ENCODE measurements at places on chromosomes 6 and 20. TPM values are rescaled to one million over a fixed set of nuclear protein-coding genes. Genes with fewer than 3 reads are reported as not detected.

The RIMS1 gene
- 4.0 TPM for total RNA-seq

- H3K4me1 ChIP-seq: peaks cover 16% of the 10 kb centered on the region
- no peak overlapping the region for H3K4me3 ChIP-seq
- peaks cover 5% of the 10 kb centered on the region for H3K36me3 ChIP-seq
Observed at GRCh38 chr6:10719296-10719963, 3.4 kb upstream of the TMEM14C start.

- no peak overlapping the region for H3K4me3 ChIP-seq
- H3K27ac ChIP-seq: no peak overlapping the region
- H3K4me1 ChIP-seq: peaks cover 8% of the 10 kb centered on the region
- H3K36me3 ChIP-seq: no peaks in the 10 kb centered on the region
Observed at GRCh38 chr6:149935246-149935645, 6.6 kb upstream of the ULBP2 start.

DNA sequence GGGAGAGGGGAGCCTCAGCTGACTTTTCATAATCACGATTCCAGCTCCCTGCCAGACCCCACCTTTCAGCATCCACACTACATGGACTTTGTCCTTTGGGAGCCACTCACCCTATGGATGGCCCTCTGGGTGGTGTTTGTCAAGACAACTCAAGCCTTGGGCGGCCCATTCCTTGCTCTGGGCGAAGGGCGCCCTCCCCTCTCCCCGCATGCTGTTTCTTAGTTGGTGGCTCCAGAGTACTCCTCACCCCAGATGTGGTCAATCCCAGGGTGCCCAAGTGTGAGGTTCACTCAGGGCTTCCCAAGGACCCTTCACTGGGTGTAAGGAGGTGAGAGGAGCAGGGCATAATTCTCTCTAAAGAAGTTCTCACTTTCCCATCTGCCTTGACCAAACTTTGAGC, 710.0 kb downstream of the QKI start:
- no peaks in the 10 kb centered on the region for H3K36me3 ChIP-seq
- no peak overlapping the region for H3K4me3 ChIP-seq
- no peaks in the 10 kb centered on the region for H3K27me3 ChIP-seq
- H3K27ac ChIP-seq: no peak overlapping the region
- DNase-seq: no peak

GRCh38 chr6:24659561-24659960, 7.1 kb downstream of the TDP2 start:
- peak; percentile 30 for DNase-seq
- no peak overlapping the region for H3K4me3 ChIP-seq
- H3K4me1 ChIP-seq: peaks cover 12% of the 10 kb centered on the region
- no peaks in the 10 kb centered on the region for H3K27me3 ChIP-seq

DNA sequence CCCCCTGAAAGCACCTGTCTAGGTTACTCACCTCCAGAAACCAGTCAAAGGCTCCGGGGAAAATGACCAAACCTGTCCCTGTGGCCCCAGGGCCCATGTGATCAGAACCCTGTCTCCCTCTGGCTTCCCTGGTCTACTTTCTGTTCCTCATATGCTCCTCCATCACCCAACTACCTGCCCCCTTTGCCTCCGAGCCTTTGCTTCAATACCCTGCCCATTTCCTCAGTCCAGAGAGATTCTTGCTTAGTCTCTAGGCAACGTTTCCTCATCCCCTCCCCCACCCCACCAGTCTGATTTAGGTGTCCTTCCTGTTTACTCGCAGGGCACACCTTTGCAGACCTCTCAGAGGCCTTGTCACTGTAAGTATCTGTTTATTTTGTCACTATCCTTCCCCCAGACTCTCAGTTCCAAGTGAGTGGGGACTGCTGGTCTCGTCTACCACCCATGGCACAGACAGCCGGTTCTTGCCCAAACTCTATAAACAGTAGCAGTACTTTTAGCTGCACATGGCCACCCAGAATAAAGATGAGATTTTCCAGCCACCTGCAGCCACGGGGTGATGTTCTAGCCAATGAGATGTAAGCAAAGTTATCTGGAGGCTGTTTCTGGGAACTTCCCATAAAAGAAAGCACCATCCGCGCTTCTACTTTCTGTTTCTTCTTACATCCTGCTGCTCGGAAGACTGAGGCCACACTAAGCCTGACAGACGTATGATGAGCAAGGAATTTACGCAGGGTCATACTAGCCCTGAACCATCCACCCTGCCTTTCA, 13.3 kb downstream of the ELOVL5 start:
- H3K27me3 ChIP-seq: no peaks in the 10 kb centered on the region
- DNase-seq: peak; percentile 60
- peak overlapping the region; percentile 41 for H3K4me3 ChIP-seq
- no peaks in the 10 kb centered on the region for H3K36me3 ChIP-seq
- peaks cover 38% of the 10 kb centered on the region for H3K4me1 ChIP-seq
- peak overlapping the region; percentile 75 for H3K27ac ChIP-seq

The TXLNB gene
- total RNA-seq: 0.28 TPM

GRCh38 chr20:56688106-56688505, 59.0 kb downstream of the TFAP2C start:
- H3K4me3 ChIP-seq: no peak overlapping the region
- peaks cover 22% of the 10 kb centered on the region for H3K4me1 ChIP-seq
- DNase-seq: no peak
- H3K27me3 ChIP-seq: no peaks in the 10 kb centered on the region
- H3K36me3 ChIP-seq: no peaks in the 10 kb centered on the region

The PTCHD4 gene
- 0.31 TPM for total RNA-seq

The PACSIN1 gene
- total RNA-seq: 6.2 TPM

DNA sequence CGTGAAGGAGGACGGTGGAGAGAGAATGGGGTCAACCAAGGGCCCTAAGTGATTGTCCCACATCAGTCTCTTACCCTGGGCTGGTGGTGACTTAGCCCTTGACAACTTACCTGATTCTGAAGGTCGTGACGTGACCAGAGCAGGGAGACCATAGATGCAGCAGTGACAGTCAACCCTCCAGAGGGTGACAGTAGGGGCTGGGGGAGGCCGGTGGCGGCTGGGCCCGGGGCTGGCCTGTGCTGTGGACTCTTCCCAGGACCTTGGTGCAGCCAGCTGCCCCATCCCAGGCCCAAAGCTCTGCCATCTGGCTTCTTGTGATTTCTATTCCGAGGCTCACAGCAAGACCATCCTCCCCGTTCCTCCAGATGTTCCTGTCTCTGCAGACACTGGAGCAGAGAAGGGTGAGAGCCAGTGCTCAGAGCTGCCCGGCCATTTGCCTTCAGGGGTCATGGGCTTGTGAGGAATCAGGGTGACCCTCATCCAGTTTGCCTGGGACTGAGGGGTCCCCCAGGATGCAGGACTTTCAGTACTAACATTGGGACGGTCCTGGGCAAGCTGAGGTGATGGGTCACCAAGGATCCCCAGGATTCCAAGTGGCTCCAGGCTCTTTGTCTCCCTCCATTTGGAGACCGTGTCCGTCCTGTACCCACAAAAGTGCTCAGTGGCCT, 36.0 kb downstream of the SUMO4 start:
- no peak for DNase-seq
- no peaks in the 10 kb centered on the region for H3K27me3 ChIP-seq
- H3K4me3 ChIP-seq: no peak overlapping the region

DNA sequence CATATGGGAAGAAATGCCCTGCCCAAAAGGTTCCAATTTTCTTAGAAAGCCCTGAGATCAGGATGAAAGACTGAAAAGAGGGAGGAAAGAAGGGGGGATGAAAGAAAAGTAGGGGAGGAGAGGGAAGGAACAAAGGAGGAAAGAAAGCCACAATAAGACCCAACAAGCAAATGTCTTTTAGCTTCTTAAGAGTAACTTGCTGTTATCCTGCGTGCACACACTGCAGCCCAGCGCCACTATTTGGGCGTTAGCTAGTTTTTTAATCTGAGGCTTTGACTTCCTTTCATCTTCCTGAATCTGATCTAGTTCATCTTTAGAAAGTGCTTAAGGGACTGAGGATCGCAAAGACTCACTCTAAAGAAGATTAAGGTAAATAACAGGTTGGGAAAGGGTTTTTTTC, 77.4 kb upstream of the HDDC2 start:
- no peaks in the 10 kb centered on the region for H3K27me3 ChIP-seq
- H3K4me3 ChIP-seq: no peak overlapping the region
- no peak overlapping the region for H3K27ac ChIP-seq
- no peaks in the 10 kb centered on the region for H3K4me1 ChIP-seq
- no peaks in the 10 kb centered on the region for H3K36me3 ChIP-seq

GRCh38 chr20:63188641-63189321, 27.1 kb downstream of the YTHDF1 start:
- no peak for DNase-seq
- no peaks in the 10 kb centered on the region for H3K4me1 ChIP-seq
- no peaks in the 10 kb centered on the region for H3K36me3 ChIP-seq
- H3K4me3 ChIP-seq: no peak overlapping the region
- no peaks in the 10 kb centered on the region for H3K27me3 ChIP-seq

DNA sequence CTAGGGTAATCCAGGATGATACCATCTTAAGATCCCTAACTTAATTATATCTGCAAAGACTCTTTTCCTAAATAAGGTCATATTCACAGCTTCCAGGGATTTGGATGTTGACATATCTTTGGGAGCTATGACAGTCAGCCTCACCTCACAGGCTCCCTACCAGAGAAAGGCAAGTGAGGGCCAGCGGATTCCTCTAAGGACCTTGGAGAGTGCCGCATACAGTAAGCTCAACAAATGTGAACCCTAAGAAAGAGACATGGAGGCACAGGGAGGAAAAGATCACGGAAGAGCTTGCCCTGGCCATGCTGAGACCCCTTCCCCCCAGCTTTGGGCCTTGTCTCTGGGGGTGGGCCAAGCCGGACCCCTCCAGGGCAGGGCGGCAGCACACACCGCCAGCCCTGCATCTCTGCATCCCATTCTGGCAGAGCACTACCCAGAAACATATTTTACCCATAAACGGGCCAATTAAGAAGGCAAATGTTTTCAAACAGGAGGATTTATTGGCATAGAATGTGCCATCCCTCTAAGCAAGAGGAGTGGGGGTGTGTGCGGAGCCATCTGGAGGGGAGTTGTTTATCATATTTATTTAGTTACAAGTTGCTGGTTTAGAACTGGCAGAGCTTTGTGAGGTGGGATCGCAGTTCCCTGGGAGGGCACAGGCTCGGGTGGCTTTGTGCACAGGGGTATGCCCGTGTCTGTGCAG, 55.4 kb downstream of the CHMP4B start:
- peak; percentile 44 for DNase-seq
- H3K27me3 ChIP-seq: no peaks in the 10 kb centered on the region
- no peak overlapping the region for H3K27ac ChIP-seq
- no peaks in the 10 kb centered on the region for H3K4me1 ChIP-seq
- H3K4me3 ChIP-seq: no peak overlapping the region

The SLC25A27 gene
- total RNA-seq: 16.2 TPM

GRCh38 chr6:28696167-28696566, 170.5 kb downstream of the GPX5 start:
- H3K27ac ChIP-seq: no peak overlapping the region
- H3K36me3 ChIP-seq: no peaks in the 10 kb centered on the region
- DNase-seq: no peak
- H3K4me1 ChIP-seq: peaks cover 20% of the 10 kb centered on the region
- H3K27me3 ChIP-seq: peaks cover 69% of the 10 kb centered on the region

The FAM184A gene
- total RNA-seq: 18.6 TPM

The APOM gene
- 1.2 TPM for total RNA-seq

- H3K36me3 ChIP-seq: no peaks in the 10 kb centered on the region
- H3K4me3 ChIP-seq: no peak overlapping the region
- H3K4me1 ChIP-seq: no peaks in the 10 kb centered on the region
- no peaks in the 10 kb centered on the region for H3K27me3 ChIP-seq
- no peak overlapping the region for H3K27ac ChIP-seq
- no peak for DNase-seq
Observed at GRCh38 chr6:150580489-150580888, 19.2 kb upstream of the PLEKHG1 start.

The PHACTR1 gene
- 11.7 TPM for total RNA-seq

The WFDC8 gene
- not detected for total RNA-seq

GRCh38 chr20:14538433-14538832, 201.0 kb upstream of the FLRT3 start:
- H3K27ac ChIP-seq: no peak overlapping the region
- H3K4me1 ChIP-seq: no peaks in the 10 kb centered on the region
- no peaks in the 10 kb centered on the region for H3K36me3 ChIP-seq
- H3K4me3 ChIP-seq: no peak overlapping the region
- DNase-seq: no peak
